H1 (cell line): ENCODE measurements at places on chromosomes 13 and 19. TPM values are rescaled to one million over a fixed set of nuclear protein-coding genes. Genes with fewer than 3 reads are reported as not detected.
A peak's percentile ranks its signal among the peaks of the same experiment; 100 is the strongest.

GRCh38 chr13:113874579-113875428 is 10.9 kb upstream of the GAS6 start:
- no peaks in the 10 kb centered on the region for H3K27me3 ChIP-seq
- no peaks in the 10 kb centered on the region for H3K4me1 ChIP-seq

DNA sequence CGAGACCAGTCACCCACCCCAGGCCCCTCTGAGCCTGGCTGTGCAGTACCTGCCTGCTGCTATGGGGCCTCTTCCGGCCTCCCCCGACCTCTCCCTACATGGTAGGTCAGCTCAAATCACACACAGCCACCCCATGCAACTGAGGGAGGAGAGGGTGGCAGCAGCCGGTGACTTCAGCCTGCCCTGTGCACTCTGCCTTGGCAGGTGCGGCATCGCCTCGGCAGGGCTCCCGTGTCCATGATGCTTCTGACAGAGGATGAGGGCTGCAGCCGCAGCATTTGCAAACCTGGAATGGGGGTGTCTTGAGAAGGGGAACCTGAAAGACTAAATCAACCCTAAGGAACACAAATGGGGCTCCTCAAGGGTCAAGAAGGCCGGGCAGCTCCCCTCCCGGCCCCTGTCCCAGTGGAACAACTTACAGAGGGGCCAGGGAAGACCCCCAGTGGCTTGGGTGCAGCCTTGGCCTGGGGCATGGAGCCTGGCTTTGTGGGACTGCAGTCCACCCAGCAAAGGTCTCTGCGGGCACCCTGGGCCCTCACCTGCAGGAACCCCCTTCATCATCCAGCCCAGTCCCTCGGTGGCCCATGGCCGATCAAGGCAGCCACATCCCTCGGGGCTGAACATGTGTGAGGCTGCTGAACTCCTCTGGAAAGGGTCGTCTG is 6.7 kb downstream of the TEX29 start:
- no peaks in the 10 kb centered on the region for H3K27me3 ChIP-seq
- H3K27ac ChIP-seq: no peak overlapping the region
- H3K4me3 ChIP-seq: no peak overlapping the region
- peak; percentile 43 for DNase-seq
- no peaks in the 10 kb centered on the region; the same call in 1 of the 2 replicates for H3K4me1 ChIP-seq
- no peaks in the 10 kb centered on the region for H3K36me3 ChIP-seq

The XPO4 gene
- total RNA-seq: 33.3 and 35.5 TPM in 2 replicates

DNA sequence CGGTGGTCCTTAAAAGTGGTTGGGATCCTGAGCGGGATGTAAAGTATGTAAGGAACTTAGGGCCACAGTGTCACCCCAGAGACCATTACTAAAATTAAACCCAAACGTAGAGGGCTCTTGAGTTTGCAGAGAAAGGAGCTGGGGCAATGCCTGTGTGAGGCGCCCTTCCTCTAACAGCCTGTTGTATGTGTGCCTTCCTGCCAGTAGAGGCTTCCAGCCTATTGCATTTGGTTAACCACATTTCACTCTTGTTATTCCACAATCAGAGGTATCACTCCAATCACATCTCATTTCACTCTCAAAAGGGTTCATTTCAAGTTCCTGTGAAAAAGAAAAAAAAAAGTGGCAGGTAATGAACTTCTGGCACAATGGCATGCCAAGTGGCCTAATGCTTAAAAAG is 29.4 kb downstream of the DIAPH3 start:
- no peaks in the 10 kb centered on the region for H3K36me3 ChIP-seq
- no peaks in the 10 kb centered on the region for H3K4me1 ChIP-seq
- H3K27me3 ChIP-seq: no peaks in the 10 kb centered on the region
- H3K27ac ChIP-seq: no peak overlapping the region
- DNase-seq: no peak
- no peak overlapping the region for H3K4me3 ChIP-seq

- H3K27ac ChIP-seq: no peak overlapping the region
- H3K27me3 ChIP-seq: no peaks in the 10 kb centered on the region
- H3K4me3 ChIP-seq: no peak overlapping the region
- DNase-seq: no peak
- H3K4me1 ChIP-seq: no peaks in the 10 kb centered on the region
Observed at GRCh38 chr13:21347753-21348318, 111.3 kb downstream of the ZDHHC20 start.

GRCh38 chr19:40530091-40530901 is 46.4 kb upstream of the SHKBP1 start:
- H3K4me1 ChIP-seq: peaks cover 3% of the 10 kb centered on the region
- H3K27me3 ChIP-seq: peaks cover 4% of the 10 kb centered on the region; the same call in 1 of the 2 replicates
- peak overlapping the region; percentile 26; the same call in 1 of the 2 replicates for H3K4me3 ChIP-seq
- no peaks in the 10 kb centered on the region for H3K36me3 ChIP-seq
- DNase-seq: peak; percentile 92
- H3K27ac ChIP-seq: no peak overlapping the region; the same call in 1 of the 2 replicates

The UBE2L5 gene
- total RNA-seq: 0.21 TPM in 1 of 2 replicates, not detected in the other

- DNase-seq: peak; percentile 80
- no peaks in the 10 kb centered on the region for H3K4me1 ChIP-seq
- no peaks in the 10 kb centered on the region for H3K36me3 ChIP-seq
- H3K27me3 ChIP-seq: peaks cover 16% of the 10 kb centered on the region
Observed at GRCh38 chr19:16896146-16897028, 7.6 kb downstream of the F2RL3 start.

GRCh38 chr19:19520989-19521388 is 5.0 kb downstream of the NDUFA13 start:
- H3K4me3 ChIP-seq: no peak overlapping the region
- H3K27me3 ChIP-seq: no peaks in the 10 kb centered on the region
- H3K27ac ChIP-seq: no peak overlapping the region
- no peak for DNase-seq
- H3K36me3 ChIP-seq: peaks cover 4% of the 10 kb centered on the region; the same call in 1 of the 2 replicates

GRCh38 chr13:112855859-112856258 is 113.2 kb upstream of the MCF2L start:
- H3K4me1 ChIP-seq: no peaks in the 10 kb centered on the region
- no peaks in the 10 kb centered on the region for H3K27me3 ChIP-seq
- H3K4me3 ChIP-seq: no peak overlapping the region
- DNase-seq: no peak
- peaks cover 21% of the 10 kb centered on the region for H3K36me3 ChIP-seq
- no peak overlapping the region for H3K27ac ChIP-seq

DNA sequence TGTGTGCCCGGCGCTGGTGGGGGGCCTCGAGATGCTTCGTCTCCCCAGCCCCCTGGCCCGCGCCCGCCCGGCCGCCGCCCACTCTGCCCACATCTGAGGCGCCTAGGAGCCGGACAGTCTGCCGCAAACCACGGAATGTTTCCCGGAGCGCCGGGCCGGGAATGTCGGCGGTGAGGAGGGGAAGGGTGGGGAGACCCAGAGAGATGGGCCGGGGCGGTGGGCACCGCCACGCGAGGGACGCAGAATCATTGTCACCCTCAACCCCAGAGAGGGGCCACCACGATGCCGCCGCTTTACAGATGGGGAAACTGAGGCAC is 46.1 kb upstream of the NFIC start:
- no peaks in the 10 kb centered on the region for H3K36me3 ChIP-seq
- H3K4me3 ChIP-seq: no peak overlapping the region
- H3K27me3 ChIP-seq: no peaks in the 10 kb centered on the region; the same call in 1 of the 2 replicates
- DNase-seq: no peak
- no peak overlapping the region for H3K27ac ChIP-seq

DNA sequence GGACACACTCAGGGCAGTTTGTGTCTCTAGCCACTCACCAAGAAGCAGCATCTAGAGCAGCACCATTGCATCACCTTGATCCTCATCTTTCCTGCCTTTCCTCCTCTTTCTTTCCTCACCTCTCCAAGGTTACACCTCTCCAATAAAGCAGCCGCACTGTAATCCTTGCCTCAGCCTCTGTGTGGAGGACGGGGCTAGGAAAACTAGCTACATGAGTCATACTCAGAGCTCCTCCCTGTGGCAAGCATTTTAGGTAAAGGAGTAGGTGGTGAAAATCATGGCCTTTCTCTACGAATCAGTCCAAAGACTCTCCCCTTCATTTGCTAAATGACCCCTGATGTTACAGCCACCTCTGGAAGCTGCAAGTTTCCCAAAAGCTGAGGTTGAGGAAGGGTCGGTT is 108.9 kb downstream of the DNAJC15 start:
- peaks cover 8% of the 10 kb centered on the region for H3K4me1 ChIP-seq
- DNase-seq: no peak
- H3K27me3 ChIP-seq: no peaks in the 10 kb centered on the region
- H3K36me3 ChIP-seq: no peaks in the 10 kb centered on the region

GRCh38 chr19:38904581-38905539 is 5.1 kb downstream of the NFKBIB start:
- no peaks in the 10 kb centered on the region; the same call in 1 of the 2 replicates for H3K36me3 ChIP-seq
- no peak overlapping the region for H3K4me3 ChIP-seq
- no peaks in the 10 kb centered on the region for H3K4me1 ChIP-seq
- DNase-seq: no peak
- no peaks in the 10 kb centered on the region for H3K27me3 ChIP-seq

GRCh38 chr19:47097396-47098201 is 16.0 kb downstream of the ZC3H4 start:
- H3K27me3 ChIP-seq: no peaks in the 10 kb centered on the region
- H3K27ac ChIP-seq: no peak overlapping the region
- 0 out of 2 replicates have a peak, but pooled peaks cover 7% of the 10 kb centered on the region for H3K4me1 ChIP-seq
- H3K4me3 ChIP-seq: no peak overlapping the region
- H3K36me3 ChIP-seq: peaks cover 5% of the 10 kb centered on the region; the same call in 1 of the 2 replicates
- no peak for DNase-seq

The KIR2DL3 gene
- not detected in 2 replicates for total RNA-seq

DNA sequence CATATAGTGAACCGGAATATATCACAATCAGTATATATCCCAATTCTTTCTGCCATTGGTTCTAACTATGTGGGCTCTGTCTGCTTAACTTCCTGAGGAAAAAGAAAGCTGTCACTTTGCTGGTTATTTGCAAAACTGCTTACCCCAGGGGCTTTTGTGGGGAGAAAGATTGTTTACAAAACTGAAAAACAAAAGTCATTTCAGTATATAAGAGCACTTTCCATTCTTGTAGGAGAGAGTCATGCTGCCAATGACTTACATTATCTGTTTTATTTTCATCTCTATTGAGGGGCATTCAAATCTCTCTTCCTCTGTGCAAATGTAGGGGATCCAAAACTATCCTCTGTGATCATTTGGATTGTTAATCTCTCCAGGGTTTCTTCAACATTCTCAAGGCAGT is 3.2 kb upstream of the HS6ST3 start:
- H3K27ac ChIP-seq: no peak overlapping the region
- no peak for DNase-seq
- H3K27me3 ChIP-seq: peaks cover 14% of the 10 kb centered on the region
- H3K4me1 ChIP-seq: no peaks in the 10 kb centered on the region
- no peaks in the 10 kb centered on the region for H3K36me3 ChIP-seq
- H3K4me3 ChIP-seq: no peak overlapping the region

The TPTE2 gene
- total RNA-seq: not detected in 2 replicates

DNA sequence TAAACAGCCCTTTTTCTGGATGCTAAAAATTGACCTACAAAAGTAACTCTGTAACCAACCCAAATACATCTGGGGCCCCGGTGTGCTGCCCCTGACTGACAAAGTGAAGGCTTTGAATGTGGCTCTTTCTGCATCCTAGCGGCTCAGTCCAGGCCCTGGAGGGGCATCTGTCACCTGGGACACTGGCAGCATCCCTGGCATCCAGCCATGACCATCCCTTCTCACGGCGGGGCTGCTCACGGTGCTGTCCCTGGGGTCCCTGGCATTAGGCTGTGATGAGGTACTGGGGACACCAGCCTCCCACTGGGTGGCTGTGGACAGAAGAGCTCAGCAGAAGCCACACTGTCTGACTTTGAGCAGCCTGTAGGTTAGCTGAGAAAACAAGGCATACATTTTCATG is 34.3 kb downstream of the BICRA start:
- H3K27me3 ChIP-seq: no peaks in the 10 kb centered on the region
- H3K27ac ChIP-seq: no peak overlapping the region
- H3K4me3 ChIP-seq: no peak overlapping the region
- no peaks in the 10 kb centered on the region for H3K36me3 ChIP-seq
- DNase-seq: no peak

DNA sequence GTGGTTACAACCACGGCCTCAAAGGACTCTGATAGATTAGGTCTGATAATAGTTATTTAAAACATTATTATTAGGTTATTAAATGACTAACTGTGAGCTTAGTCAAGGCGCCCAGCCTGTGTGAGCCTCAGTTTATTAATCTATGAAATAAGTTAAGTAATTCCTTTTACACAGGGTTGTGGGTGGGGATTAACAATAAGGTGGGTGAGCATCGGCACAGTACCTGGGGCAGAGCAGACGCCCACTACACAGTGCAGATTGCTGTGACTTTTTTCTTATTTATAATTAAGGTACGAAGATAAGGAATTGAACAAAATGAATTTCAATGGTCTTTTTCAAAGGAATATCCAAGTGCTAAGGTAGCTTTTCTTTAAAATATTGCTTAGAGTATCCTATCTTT is 132.2 kb downstream of the KATNAL1 start:
- no peaks in the 10 kb centered on the region for H3K27me3 ChIP-seq
- no peak overlapping the region for H3K4me3 ChIP-seq
- no peak overlapping the region for H3K27ac ChIP-seq

The ZNF606 gene
- total RNA-seq: 17.5 and 19.3 TPM in 2 replicates

The FGF21 gene
- 0.48 TPM in 1 of 2 replicates, not detected in the other for total RNA-seq

DNA sequence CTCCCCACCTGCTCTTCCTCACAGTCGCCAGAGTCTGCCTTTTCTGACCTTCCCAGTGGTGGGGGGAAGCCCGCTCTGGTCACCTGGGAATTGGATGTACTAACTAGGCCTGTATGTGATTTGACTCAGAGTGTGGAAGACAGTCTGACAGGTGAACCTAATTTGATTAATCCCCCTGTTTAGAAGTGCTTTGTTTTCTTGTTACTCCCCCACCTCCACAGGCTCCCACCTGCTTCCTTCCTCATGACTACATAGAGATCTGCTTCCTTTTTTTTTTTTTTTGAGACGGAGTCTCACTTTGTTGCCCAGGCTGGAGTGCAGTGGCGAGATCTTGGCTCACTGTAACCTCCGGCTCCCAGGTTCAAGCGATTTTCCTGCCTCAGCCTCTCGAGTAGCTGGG is 44.0 kb downstream of the COG3 start:
- H3K27me3 ChIP-seq: no peaks in the 10 kb centered on the region
- no peak overlapping the region for H3K4me3 ChIP-seq
- peaks cover 17% of the 10 kb centered on the region for H3K36me3 ChIP-seq
- H3K27ac ChIP-seq: no peak overlapping the region

DNA sequence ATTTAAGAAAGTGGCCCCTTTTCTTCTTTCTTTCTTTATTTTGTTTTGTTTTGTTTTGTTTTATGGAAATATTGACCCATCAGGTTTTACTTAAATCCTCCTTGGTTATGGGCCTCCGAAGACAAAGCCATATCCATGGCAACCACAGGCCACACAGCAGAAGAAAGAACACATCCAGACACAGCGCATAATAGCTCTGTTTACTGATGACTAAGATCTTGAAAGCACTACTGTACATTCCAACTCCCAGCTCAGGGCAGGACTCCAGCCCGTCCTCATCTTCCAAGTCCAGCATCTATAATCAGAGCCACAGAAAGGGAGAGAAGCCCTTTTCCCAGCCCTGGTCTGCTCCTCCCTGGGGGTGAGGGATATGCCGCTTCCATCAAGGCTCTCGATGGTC is 84.3 kb downstream of the NUFIP1 start:
- no peak overlapping the region for H3K4me3 ChIP-seq
- no peak for DNase-seq
- no peaks in the 10 kb centered on the region for H3K36me3 ChIP-seq
- no peak overlapping the region for H3K27ac ChIP-seq

The ICAM5 gene
- total RNA-seq: 1.9 and 4.8 TPM in 2 replicates

The DENND1C gene
- 3.7 and 4.0 TPM in 2 replicates for total RNA-seq

GRCh38 chr19:41480336-41480735 is 37.4 kb downstream of the ERICH4 start:
- no peak overlapping the region for H3K4me3 ChIP-seq
- H3K27ac ChIP-seq: no peak overlapping the region
- H3K4me1 ChIP-seq: no peaks in the 10 kb centered on the region
- no peaks in the 10 kb centered on the region for H3K27me3 ChIP-seq
- DNase-seq: no peak

The NXNL1 gene
- total RNA-seq: not detected in 2 replicates
